ENCODE measurements at places on chromosomes 16 and 17. TPM values are rescaled to one million over a fixed set of nuclear protein-coding genes. Genes with fewer than 3 reads are reported as not detected.

DNA sequence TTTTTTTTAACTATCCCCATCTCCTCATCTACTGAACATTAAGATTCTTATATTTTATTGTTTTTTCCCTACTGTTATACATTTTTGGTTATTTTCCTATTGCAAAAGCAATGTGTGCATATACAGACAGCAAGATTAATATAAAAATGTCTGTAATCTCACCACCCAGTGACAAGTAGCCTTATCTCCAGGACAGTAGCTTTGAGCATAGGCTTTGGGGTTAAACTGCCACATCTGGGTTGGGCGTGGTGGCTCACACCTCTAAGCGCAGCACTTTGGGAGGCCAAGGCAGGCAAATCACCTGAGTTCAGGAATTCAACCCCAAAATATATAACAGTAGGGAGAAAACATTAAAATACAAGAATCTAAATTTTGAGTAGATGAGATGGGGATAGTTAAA is 27.4 kb upstream of the SSTR2 start:
- no peak for DNase-seq

The CLEC18B gene
- 179 TPM for polyA plus RNA-seq

The EFNB3 gene
- polyA plus RNA-seq = 27.6 TPM

The SOST gene
- 45.9 TPM for polyA plus RNA-seq

DNA sequence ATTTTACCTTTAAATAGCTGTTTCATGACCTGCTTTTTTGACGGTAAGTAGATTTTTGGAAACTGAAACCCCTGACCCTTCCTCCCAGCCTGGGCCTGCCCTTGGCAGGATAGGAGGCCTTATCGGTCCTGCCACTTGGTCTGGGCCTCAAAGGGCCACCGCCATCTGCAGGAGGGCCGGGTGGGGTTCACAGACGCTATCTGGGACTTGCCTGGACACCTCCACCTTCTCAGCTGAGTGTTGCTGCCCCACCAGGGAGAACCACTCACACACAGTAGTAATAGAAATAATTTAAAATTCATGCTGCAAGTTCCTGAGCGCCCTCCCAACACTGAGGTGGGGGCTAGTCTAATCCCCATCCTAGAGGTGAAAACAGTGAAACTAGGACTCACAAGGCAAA is 4.6 kb upstream of the NPRL3 start:
- DNase-seq = no peak

The SPN gene
- polyA plus RNA-seq = 1.9 TPM

The VTN gene
- polyA plus RNA-seq = 26.1 TPM

The GPR142 gene
- not detected for polyA plus RNA-seq

The CTRB2 gene
- not detected for polyA plus RNA-seq

GRCh38 chr17:65173284-65173793 is 36.2 kb downstream of the RGS9 start:
- DNase-seq = no peak

GRCh38 chr17:42135664-42136653 is 13.4 kb downstream of the HSPB9 start:
- no peak for DNase-seq

The CAMTA2 gene
- 35.5 TPM for polyA plus RNA-seq
